ENCODE measurements at places on chromosomes 4 and X. TPM values are rescaled to one million over a fixed set of nuclear protein-coding genes. Genes with fewer than 3 reads are reported as not detected.

Gene PRKG2
- 0.10 TPM for polyA plus RNA-seq

Gene TXLNG
- polyA plus RNA-seq = 7.8 TPM

Gene TCP11X2
- polyA plus RNA-seq = 2.2 TPM

Gene MAGEA8
- not detected for polyA plus RNA-seq

Gene PRR32
- polyA plus RNA-seq = not detected

Gene ETNPPL
- 23.0 TPM for polyA plus RNA-seq

All from brain (organoid and tissue), 16 donors.